ENCODE measurements at places on chromosomes 1 and 21.

DNA sequence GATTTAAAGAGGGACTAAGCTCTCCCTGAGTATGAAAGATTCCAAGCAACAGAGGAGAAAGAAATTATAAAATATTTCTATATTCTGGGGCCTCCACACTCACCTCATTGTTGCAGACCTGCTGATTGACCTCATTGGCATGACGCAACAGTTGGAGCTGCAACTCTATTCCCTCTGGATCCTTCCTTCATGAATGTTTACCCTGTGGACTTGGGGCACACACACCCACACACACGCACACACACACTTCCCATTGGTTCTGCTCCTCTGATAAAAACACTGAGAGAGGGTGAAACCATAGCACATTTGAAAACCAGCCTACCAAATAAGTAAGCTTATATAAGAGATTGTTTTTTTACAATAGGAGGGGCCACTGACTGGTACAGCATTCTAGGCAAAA is 159.1 kb downstream of the BRINP2 start:
- no peak for DNase-seq

DNA sequence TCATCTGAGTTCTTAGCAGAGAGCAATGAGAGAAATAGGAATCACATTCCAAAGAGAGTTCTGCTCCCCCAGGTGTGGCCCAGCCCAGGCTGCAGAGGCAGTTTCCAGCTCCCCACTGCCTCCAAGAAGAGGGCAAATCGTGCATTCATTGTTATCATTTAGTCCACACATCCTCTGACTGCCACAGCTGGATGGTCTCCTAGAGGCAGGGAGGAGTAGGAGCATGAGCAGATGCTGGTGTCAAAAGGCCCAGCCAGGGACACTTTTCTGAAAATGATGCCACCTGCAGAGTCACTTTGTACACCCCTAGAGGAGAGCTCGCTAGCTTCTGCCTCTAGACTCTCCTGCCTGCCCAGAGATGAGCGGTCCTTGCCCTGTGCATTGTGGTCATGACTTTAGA is 33.6 kb upstream of the GNPAT start:
- no peak for DNase-seq

DNA sequence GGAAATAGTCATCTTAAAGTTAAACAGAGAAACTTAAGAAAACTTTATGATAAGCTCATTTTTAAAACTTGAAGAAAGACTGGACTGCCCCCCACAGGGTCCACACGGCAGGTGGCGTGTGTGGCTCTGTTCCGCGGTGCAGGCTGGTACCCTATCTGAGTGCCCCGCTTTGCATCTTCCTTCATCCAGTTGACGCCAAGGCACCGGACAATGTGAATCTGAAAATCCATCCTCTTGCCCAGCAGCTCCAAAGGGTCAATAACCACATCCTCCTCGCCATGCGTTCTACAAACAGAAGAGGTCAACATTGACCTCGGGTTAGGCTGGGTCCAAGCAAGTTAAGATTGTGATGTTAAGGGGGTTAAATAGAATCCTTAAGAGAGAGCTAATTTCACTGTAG is 54.5 kb downstream of the SCCPDH start:
- no peak for DNase-seq

GRCh38 chr1:182035097-182035770 is 26.3 kb downstream of the ZNF648 start:
- no peak for DNase-seq

DNA sequence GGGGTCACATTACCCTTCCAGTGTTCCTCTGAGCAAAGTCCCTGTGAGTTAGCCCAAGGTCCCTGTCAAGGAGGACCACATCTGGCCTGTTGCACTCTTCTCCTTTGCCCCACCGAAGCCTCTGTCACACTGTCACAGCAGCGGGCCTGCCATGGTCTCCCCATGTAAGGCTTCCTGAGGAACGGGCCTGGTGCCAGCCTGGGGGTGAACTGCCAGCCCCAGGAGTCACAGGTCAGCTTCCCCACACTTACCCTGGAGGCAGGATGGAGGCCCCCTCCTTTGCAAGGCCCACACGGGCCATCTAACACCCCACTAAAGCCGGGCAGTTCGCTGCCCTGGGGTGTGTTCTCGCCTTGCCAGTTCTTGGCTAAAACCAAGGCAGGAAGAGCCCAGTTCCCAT is 14.1 kb downstream of the TNFRSF1B start:
- no peak for DNase-seq

DNA sequence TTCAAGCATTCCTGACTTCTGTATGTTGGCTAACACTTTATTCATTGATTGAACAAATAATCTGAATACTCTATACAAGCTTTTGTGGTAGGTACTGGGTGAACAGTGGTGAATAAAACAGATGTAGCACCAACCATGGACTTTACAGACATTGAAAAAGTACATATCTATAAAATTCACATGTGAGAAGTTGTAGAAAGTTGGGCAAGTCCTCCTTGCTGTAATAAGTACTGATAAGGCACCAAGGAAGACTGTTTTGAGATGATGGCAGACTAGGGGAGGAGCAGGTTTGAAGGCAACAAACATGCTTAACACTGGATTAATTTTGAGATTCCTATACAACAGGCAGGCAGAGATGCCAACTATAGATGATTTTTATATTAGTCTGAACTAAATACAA is 42.4 kb downstream of the RNF2 start:
- DNase-seq = no peak

DNA sequence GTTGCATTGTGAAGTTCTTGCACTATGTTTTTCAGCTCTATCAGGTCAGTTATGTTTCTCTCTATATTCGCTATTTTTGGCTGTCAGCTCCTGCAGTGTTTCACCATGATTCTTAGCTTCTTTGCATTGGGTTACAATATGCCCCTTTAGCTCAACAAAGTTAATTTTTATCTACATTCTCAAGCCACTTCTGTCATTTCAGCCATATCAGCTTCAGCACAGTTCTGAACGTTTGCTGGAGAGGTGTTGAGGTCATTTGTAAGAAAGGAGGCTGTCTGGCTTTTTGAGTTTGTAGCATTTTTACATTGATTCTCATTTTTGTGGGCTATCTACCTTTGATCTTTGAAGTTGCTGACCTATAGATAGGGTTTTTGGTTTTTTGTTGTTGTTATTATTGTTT is 573.2 kb upstream of the RGS18 start:
- DNase-seq = no peak

GRCh38 chr21:10272216-10272615 is 249.2 kb upstream of the TPTE start:
- no peak for DNase-seq

GRCh38 chr1:198637916-198638437 is 863 bp upstream of the PTPRC start:
- DNase-seq = no peak

DNA sequence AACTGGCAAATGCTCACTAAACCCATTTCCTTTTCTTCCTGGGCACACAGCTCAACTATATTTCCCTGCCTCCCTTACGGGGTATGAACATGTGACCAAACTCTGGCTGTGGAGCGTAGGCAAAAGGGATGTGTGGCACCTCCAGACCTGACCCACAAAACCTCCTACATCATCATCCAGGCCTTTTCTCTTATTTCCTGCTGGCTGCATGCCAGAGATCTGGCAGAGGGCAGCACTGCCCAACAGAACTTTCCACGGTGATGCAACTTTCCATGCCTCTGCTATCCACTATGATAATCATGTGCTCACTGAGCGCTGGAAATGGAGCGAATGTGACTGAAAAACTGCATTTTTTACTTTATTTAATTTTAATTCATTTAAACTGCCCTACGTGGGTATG is 99.6 kb upstream of the CACNA1E start:
- no peak for DNase-seq

- peak; percentile 23 for DNase-seq
These were observed 648 bp downstream of the FAM76A start for GRCh38 chr1:27726173-27727044.

DNA sequence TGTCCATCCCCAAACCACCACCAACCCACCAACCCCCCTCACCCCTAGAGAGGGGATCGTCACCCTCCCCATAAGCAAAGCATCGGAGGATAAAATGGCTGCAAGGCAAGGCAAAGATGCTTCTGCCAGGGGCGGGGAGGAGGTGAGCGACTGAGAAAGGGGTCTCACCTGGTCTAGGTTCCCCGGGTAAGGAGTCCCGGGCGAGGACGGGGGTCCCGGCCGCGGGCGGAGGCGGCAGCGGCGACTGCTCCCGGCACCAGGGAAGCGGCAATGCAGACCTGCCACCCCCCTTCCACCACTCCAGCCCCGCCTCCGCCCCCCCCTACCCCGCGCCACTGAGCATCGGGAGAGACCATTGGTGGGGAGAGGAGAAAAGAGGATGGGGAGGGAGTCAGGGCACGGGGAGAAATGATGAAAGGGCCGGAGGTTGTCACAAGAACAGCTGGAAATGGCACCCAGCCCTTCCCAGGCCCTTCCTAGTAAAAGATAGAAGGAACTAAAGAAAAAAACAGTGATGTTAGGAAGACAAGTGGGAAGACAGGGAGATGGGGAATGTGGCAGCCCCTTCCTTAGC is at the start of gene SV2A:
SV2A (minus strand) TSS at position 274 of the 574 bp plus-strand sequence. CDS start 4,004 bp downstream, outside the sequence.
- DNase-seq = peak; percentile 77

- no peak for DNase-seq
These were observed 15.1 kb upstream of the RPE65 start for GRCh38 chr1:68464891-68465290.

- peak; percentile 5 for DNase-seq
These were observed 42.0 kb downstream of the CXADR start for GRCh38 chr21:17554679-17555465.

GRCh38 chr1:94048413-94049164 is 72.4 kb downstream of the ABCA4 start:
- DNase-seq = peak; percentile 52

DNA sequence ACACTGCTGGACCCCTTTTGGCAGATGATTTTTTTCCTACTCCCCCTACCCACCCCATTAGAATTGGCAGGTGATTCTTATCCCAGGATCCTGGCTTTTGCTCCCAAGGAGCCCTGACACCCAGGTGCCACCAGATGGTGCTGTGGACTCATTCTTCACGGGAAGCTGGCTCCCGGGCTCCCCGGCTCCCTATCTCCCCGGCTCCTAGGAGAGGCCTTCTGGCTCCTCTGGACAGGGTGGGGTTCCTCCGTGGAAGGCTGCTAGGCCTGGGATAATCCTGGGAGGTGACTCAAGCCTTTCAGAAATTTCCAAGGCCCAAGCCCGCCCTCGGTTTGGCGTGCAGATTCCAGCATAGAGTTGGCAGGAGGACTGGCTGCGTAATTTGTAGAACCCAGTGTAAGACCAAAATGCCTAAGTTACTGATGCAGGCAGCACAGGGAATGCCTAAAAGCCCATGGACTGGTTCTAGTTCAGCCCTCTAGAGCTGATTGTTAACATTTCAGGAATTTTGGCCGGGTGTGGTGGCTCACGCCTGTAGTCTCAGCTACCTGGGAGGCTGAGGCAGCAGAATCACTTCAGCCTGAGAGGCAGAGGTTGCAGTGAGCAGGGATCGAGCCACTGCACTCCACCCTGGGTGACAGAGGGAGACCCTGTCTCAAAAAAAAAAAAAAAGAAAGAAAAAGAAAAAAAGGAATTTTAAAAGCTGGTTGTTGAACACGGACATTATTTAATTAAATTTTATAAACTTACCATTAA is 6.8 kb upstream of the BSDC1 start:
- peak; percentile 88 for DNase-seq

DNA sequence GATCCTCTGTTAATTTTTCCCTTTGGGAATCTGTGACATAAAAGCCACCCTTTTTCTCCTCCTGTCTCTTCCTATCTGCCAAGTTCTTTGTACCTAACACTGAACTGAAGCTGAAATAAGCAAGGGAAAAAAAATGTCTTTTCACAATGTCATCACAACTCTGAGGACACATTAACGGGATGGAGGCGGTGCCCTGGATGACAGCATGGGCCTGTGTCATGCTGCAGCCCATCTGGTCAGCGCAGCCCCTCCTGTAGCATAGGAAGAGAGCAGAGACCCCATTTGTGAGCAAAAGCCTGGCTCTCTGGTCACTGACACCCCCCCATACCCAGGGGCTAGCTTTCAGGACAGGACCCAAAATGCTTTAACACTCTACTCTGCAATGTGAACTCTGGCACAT is 22.5 kb downstream of the SYT2 start:
- DNase-seq = no peak

- DNase-seq = no peak
These were observed 272.9 kb downstream of the TGFB2 start for GRCh38 chr1:218617986-218618385.

- no peak for DNase-seq
These were observed 618.2 kb downstream of the BRINP3 start for GRCh38 chr1:189859385-189859977.

GRCh38 chr1:110338309-110338885 is 780 bp upstream of the RBM15 start:
- DNase-seq = no peak

DNA sequence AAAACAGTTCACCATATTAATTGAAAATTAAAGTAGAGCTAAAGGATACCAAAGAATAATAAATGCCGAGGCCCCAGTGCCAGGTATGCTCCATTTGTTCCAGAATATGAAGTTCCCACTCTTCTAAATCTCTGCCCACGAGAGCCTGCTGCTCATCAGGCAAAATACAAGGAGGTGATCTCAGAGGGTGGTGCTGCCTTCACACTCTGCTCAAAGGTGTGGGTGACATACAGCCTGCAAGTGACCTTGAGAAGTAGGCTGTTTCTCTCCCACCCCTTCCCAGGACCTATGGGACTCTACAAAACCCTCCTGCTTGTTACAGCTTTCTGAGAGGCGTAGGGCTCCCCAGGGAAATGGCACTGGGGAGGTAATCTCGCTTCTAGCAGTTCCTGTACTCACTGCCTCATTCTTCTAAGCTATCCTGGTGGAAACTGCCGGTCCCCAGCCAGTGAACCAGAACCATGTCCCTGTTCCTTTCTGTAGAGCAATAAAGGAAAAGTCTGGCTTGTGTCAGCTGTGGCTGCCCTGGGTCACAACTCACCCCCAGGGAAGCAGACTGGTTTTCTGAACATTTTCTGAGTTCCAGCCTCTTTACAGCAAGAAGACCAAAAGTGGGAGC is 26.9 kb upstream of the DPT start:
- no peak for DNase-seq

- no peak for DNase-seq
These were observed 142.3 kb upstream of the SAMSN1 start for GRCh38 chr21:14688412-14688811.

DNA sequence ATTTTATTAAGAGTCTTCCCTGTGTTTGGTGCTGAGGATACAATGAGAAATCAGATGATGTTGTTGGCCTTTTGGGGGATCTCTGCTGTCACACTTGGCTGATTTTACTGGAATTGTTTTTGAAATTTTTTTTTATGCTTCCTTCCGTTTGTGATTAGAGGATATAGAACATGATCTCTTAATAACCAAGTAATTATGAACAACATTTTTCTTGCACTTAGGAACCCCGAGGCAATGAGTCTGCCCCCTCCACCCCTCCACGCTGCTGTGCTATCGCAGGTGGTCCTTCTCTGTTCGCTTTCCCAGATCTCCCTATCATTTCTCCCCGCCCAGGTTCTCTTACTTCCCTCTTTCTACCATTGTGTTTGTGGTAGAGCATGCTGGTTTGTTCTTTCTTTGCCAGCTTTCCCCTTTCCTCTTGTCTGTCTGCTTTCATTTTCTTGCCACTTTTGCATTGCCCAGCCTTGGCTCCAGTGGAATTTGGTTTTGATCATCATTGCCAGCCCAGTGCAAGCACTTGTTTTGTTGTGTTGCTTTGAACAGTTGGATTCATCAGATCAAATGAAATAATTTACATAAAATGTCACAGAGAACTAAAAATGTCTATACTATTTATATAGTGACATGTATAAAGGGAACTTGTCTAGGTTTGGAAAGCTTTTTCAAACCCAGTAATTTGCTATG is 73.1 kb upstream of the SCCPDH start:
- DNase-seq = no peak

- no peak for DNase-seq
These were observed 268.6 kb downstream of the SETD4 start for GRCh38 chr21:35791541-35792325.

All from fibroblast of lung (primary cell).